D341Med (cell line): ENCODE measurements at places on chromosomes 3 and 15.

DNA sequence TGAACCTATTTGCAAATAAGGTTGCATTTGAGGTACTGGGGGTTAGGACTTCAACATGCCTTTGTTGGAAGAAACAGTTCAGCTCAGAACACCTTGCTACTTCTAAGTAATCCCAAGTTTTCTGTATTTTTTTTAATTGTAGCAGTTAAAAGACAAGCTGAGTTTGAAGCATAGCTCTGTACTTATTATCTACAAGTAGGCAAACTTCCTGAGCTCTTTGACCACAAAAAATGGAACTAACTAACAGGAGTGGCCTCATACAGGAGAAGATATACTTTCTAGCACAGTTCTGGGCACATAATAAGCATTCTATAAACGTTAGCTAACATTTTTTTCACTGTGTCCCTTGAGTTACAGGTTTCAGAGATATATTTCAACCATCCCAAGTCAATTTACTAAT is 159.2 kb downstream of the CHST2 start:
- DNase-seq: no peak

GRCh38 chr3:159266779-159267178 is 464.9 kb downstream of the MFSD1 start:
- DNase-seq: peak; percentile 68

DNA sequence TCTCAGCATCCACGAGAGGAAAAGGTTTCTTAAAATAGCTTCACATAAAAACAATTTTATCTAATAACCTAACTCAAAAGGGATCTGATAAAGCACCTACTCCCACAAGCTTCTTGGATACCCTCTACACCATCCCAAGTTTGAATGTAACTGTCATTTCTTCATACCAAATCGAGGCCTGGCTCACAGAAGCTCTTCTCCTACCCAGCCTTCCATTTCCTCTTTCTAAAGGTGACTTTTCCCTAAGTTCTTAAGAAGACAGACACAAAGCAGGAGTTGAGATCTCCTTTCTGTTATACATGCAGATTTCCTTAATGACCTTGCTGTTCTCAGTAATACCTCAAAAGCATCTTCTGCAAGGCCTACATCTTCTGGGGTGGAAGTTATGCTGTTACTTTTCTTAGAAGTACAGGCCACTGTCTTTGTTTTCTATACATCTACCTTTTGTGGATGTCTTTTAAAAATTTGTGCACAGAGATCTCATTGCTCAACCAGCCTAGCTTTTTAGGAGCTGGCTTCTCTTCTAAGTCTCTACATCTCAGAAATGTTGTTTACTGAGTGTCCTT is 3.4 kb upstream of the LRRIQ4 start:
- DNase-seq: no peak

DNA sequence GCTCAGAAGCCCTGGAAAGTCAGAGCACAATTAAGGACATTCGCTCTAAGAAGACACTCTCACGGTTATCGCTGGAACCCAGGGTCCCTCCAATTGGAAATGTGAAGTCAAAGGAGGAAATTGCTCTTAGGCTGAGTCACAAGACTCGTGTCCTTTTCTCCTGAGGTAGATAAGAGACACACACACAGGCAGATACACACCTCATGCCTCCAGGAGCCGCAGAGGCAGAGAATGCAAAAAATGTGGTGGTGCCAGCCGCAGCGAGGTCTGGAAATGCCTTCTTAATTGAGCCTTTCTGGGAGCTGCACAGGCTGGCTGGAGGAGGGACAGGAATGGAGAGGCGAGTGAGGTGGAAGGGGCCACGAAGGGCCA is 189.3 kb downstream of the OPA1 start:
- no peak for DNase-seq

GRCh38 chr3:134857356-134857755 is 62.3 kb downstream of the EPHB1 start:
- DNase-seq: no peak

DNA sequence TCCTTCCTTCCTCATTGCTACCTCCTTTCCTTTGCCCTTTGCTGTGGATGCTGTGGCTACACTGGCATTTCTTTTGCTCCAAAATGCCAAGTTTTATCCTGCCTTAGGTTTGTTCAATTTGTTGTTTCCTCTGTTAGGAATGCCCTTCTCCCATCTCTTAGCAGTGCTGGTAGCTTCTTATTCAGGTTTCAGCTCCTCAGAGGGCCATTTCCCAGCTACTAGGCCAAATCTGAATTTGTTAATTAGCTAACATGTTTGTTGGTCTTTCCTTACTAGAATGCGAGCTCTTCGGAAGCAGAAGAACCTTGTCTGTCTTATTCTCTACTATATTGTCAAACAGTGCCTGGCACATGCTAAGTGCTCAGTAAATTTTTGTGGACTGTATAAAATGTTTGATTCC is 11.0 kb downstream of the MAPK6 start:
- no peak for DNase-seq

GRCh38 chr3:75192146-75192616 is 471.9 kb upstream of the FRG2C start:
- DNase-seq: peak; percentile 54

DNA sequence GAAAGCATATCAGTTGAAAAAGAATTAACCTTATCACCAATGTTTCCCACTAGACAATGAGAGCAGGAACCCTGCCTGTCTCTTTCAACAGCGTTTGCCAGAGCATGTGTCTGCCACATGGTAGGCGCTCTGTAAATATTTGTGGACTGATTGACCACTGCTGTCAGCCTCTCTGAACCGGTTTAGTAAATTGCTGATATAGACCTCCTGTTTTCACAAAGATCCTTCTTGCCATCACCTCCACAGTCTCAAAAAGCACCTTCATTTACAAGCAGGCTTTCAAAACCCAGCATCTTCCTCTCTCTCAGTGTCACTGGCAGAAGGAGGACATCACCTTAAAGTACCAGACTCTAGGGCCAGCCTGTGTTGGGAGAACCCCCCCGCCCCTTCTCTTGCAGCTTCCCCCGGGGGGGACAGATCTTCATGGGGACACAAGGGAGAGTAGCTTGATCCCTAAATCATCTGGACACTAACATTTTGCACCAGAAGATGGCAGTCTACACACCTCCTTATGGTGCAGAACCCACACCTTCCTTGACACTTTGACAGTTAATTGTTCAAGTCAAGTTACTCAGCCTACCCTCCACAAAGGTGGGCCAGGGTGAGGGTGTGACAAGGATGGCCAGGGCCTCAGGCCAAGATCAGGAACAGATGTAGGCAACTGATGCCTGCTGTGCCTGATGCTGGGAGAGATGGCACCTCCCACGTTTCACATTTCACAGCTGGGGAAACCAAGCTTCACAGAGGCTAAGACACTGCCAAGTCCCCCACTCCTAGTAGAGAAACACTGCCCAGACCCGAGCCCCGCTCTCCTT is 37.8 kb upstream of the USP3 start:
- DNase-seq: peak; percentile 76

- no peak for DNase-seq
Observed at GRCh38 chr3:69539134-69539533, 153.2 kb upstream of the FRMD4B start.
